ENCODE measurements at places on chromosomes 12 and 14. TPM values are rescaled to one million over a fixed set of nuclear protein-coding genes. Genes with fewer than 3 reads are reported as not detected.

DNA sequence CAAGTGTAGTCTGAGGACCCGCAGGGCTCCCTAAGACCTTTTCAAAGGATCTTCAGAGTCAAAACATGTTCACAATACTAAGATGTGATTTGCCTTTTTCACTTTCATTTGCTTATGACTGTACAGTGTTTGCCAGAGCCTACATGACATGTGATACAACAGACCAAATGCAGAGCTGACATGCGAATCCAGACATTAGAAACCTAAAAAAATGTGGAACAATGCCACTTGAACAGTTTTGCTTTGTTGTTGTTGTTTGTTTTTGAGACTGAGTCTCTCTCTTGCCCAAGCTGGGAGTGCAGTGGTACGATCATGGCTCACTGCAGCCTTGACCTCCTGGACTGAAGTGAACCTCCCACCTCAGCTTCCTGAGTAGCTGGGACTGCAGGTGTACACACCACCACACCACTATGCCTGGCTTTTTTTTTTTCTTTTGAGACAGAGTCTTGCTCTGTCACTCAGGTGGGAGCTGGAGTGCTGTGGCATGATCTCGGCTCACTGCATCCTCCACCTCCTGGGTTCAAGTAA lies 5.3 kb upstream of the RAB35 start:
- no peak for DNase-seq
- no peak overlapping the region for H3K4me3 ChIP-seq
- no peaks in the 10 kb centered on the region for H3K27me3 ChIP-seq
- H3K4me1 ChIP-seq: peaks cover 63% of the 10 kb centered on the region
- H3K27ac ChIP-seq: peak overlapping the region; percentile 18

RDH5 gene
- total RNA-seq: 10.3 TPM

SLC39A2 gene
- 0.38 TPM for total RNA-seq

- peaks cover 54% of the 10 kb centered on the region for H3K4me1 ChIP-seq
- no peak overlapping the region for H3K27ac ChIP-seq
- no peak overlapping the region for H3K4me3 ChIP-seq
- no peaks in the 10 kb centered on the region for H3K27me3 ChIP-seq
These were observed 170.7 kb downstream of the FOXN3 start for GRCh38 chr14:89246290-89246689.

DNA sequence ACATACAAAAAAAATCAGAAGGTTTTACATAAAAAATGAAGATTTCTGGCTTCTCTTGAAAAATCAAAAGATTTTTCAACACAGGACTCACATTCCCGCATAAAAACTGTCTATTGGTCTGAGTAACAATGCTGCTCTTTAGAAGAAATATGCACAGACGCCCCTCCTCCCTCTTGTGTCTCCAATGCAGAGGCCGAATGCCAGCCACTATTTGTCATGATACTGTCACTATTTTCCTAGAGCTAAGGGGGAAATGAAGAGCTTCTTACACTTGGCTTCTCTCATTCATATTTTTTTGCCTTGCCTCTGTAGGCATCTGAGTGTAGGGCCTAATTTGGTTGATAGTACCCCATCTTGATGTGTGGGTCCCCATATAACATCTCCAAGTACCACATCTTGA lies 98.0 kb downstream of the BBS10 start:
- no peak overlapping the region for H3K27ac ChIP-seq
- H3K27me3 ChIP-seq: peaks cover 4% of the 10 kb centered on the region
- no peak overlapping the region for H3K4me3 ChIP-seq
- no peaks in the 10 kb centered on the region for H3K4me1 ChIP-seq
- DNase-seq: no peak

GRCh38 chr12:20423557-20423956 lies 55.2 kb downstream of the PDE3A start:
- H3K27ac ChIP-seq: no peak overlapping the region
- no peaks in the 10 kb centered on the region for H3K27me3 ChIP-seq
- H3K36me3 ChIP-seq: no peaks in the 10 kb centered on the region
- no peak overlapping the region for H3K4me3 ChIP-seq
- DNase-seq: no peak
- H3K4me1 ChIP-seq: no peaks in the 10 kb centered on the region

GRCh38 chr12:43493261-43493797 lies 58.7 kb downstream of the ADAMTS20 start:
- H3K4me3 ChIP-seq: no peak overlapping the region
- no peaks in the 10 kb centered on the region for H3K4me1 ChIP-seq
- DNase-seq: no peak
- no peak overlapping the region for H3K27ac ChIP-seq
- no peaks in the 10 kb centered on the region for H3K27me3 ChIP-seq

GRCh38 chr12:106126441-106127337 lies 12.1 kb downstream of the NUAK1 start:
- no peak for DNase-seq
- no peaks in the 10 kb centered on the region for H3K4me1 ChIP-seq
- H3K36me3 ChIP-seq: no peaks in the 10 kb centered on the region
- H3K27me3 ChIP-seq: peaks cover 27% of the 10 kb centered on the region
- H3K4me3 ChIP-seq: no peak overlapping the region

DNA sequence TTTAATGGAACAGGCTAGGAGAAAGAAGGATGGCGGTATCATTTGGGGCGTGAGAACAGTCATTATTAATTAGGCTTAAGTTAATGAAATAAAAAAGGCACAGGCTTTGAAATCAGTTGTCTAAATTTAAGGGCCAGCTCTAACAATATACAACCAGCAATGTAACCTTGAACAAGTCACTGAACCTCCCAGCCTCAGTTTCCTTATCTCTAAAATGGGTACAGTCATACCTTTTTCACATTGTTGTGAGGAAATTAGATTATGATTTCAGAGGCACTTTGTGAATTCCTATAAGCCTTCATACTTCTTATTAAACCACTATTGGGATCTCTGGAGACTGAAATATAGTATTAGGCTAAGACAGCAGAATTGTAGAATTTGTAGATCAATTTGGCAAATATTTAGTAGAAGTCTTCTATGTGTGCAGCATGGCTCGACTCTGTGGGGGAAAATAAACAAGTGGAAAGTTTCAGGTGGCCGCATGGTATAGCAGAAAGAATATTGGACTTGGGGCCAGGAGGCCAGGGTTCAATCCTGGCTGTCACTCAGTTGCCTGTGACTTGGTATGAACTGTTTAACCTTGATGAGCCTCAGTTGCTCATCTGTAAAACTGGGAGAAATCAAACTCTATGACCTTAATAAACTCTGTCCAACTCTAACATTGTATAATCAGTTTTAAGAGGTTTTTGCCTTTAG lies 117.7 kb downstream of the ETV6 start:
- H3K27me3 ChIP-seq: no peaks in the 10 kb centered on the region
- peak overlapping the region; percentile 77 for H3K4me3 ChIP-seq
- no peak for DNase-seq
- H3K36me3 ChIP-seq: peaks cover 21% of the 10 kb centered on the region
- peak overlapping the region; percentile 93 for H3K27ac ChIP-seq

DNA sequence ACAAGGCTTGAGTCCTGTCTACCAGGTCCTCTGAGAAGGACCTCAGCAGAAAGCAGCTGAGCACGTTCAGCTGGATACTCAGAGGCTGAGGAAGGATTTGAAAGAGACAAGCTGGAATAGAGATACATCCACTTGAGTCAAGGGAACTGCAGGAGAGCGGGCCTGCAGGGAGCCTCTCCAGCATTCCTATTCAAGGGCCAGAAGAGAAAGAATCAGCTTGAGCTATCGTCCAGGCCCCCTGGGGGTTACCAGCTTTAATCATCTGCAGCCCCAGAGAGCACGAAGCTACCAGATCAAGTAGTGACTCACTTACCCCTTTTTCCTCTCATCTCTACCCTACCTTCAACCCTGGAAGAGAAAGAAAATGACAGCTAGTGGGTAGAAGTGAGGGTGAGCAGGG lies 80.9 kb downstream of the NDUFA12 start:
- no peaks in the 10 kb centered on the region for H3K27me3 ChIP-seq
- no peak overlapping the region for H3K4me3 ChIP-seq
- peaks cover 10% of the 10 kb centered on the region for H3K4me1 ChIP-seq
- H3K36me3 ChIP-seq: no peaks in the 10 kb centered on the region
- DNase-seq: no peak
- no peak overlapping the region for H3K27ac ChIP-seq

- DNase-seq: no peak
- no peaks in the 10 kb centered on the region for H3K4me1 ChIP-seq
- no peak overlapping the region for H3K27ac ChIP-seq
- no peaks in the 10 kb centered on the region for H3K36me3 ChIP-seq
These were observed 35.0 kb downstream of the TMTC2 start for GRCh38 chr12:82721726-82722125.

DIO2 gene
- total RNA-seq: not detected

SP1 gene
- total RNA-seq: 99.2 TPM

GRCh38 chr12:46217541-46218321 lies 51.1 kb downstream of the SLC38A1 start:
- no peak for DNase-seq
- H3K27me3 ChIP-seq: no peaks in the 10 kb centered on the region
- peaks cover 81% of the 10 kb centered on the region for H3K36me3 ChIP-seq
- peaks cover 97% of the 10 kb centered on the region for H3K4me1 ChIP-seq

DNA sequence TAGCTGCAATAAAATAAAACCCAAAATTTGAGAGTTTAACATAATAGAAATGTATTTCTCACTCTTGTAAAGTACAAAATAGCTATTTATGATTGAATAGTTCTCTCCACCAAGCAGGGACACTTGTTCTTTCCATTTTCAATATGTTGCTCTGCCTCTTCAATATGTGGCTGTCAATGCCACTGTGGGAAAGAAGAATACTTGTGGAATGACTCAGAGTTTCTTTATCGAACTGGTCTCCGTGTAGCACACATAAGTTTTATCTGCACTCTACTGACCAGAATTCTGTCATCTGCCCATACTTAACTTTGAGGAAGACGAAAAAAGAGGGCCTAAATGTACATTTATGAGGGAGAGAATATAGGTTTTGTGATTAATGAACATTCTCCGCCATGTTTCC lies 256.9 kb downstream of the ATXN7L3B start:
- DNase-seq: no peak
- H3K27ac ChIP-seq: no peak overlapping the region
- no peaks in the 10 kb centered on the region for H3K27me3 ChIP-seq
- H3K4me3 ChIP-seq: no peak overlapping the region
- H3K4me1 ChIP-seq: no peaks in the 10 kb centered on the region

DNA sequence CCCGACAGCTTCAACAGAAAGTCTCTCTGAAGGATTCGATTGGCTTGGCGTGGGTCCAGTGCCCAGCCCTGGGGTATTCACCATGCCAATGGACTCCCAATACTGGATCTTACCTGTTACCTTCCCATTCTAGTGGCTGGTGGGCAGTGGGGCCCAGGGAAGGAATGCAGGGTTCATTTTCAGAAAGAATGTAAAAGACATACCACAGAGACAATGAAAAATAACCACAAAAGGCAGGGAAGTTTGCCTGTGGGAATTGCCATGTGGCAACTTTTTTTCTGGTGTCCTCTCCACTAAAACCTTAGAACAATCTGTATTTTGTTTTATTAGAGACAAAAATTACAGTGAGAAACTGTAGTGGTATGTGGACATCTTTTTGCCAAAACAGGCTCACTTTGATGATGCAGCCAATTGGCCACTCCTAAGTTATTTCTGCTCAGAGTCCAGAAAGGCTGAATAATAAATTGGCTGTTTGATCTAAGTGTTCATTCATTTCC lies 55.2 kb downstream of the PTGER2 start:
- no peaks in the 10 kb centered on the region for H3K36me3 ChIP-seq
- H3K27me3 ChIP-seq: peaks cover 3% of the 10 kb centered on the region
- no peak for DNase-seq
- no peaks in the 10 kb centered on the region for H3K4me1 ChIP-seq

FGD4 gene
- total RNA-seq: 1.8 TPM

CRIP2 gene
- 2.9 TPM for total RNA-seq

DNA sequence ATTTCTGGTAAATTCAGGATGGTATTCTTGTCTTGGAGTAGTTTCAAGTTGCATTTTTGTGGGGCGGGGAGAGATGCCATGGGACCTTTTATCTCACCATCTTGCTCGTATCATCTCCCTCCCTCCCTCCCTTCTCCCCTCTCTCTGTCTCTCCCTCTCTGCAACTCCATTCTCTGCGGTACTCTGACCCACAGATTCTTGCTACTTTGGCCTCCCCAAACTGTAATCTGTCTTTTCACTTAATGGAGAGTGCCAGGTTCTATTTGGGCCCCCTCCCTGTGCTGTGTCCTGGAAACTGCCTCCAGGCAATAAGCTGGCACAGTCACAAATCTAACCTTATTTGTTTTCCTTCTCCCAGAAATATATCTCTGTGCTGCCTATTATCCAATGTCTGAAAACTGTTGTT lies 175.2 kb downstream of the PAWR start:
- H3K27me3 ChIP-seq: no peaks in the 10 kb centered on the region
- no peaks in the 10 kb centered on the region for H3K4me1 ChIP-seq
- no peak overlapping the region for H3K27ac ChIP-seq
- no peak overlapping the region for H3K4me3 ChIP-seq
- no peak for DNase-seq

KCNC2 gene
- not detected for total RNA-seq

BIN2 gene
- 22.2 TPM for total RNA-seq

GRCh38 chr12:111761099-111761498 lies 5.6 kb upstream of the ALDH2 start:
- H3K4me1 ChIP-seq: peaks cover 88% of the 10 kb centered on the region
- H3K27ac ChIP-seq: peak overlapping the region; percentile 92
- no peak for DNase-seq
- H3K27me3 ChIP-seq: no peaks in the 10 kb centered on the region

- no peak for DNase-seq
- no peak overlapping the region for H3K27ac ChIP-seq
- H3K36me3 ChIP-seq: peaks cover 7% of the 10 kb centered on the region
- peaks cover 12% of the 10 kb centered on the region for H3K27me3 ChIP-seq
- peaks cover 5% of the 10 kb centered on the region for H3K4me1 ChIP-seq
- H3K4me3 ChIP-seq: no peak overlapping the region
These were observed 25.8 kb upstream of the DICER1 start for GRCh38 chr14:95183082-95183481.

- H3K4me3 ChIP-seq: peak overlapping the region; percentile 44
- no peak overlapping the region for H3K27ac ChIP-seq
- peaks cover 10% of the 10 kb centered on the region for H3K4me1 ChIP-seq
- peaks cover 21% of the 10 kb centered on the region for H3K27me3 ChIP-seq
- DNase-seq: no peak
These were observed 21.8 kb downstream of the FKBP11 start for GRCh38 chr12:48903363-48903981.

GRCh38 chr14:59832653-59833294 lies 37.8 kb downstream of the RTN1 start:
- H3K36me3 ChIP-seq: no peaks in the 10 kb centered on the region
- no peak overlapping the region for H3K4me3 ChIP-seq
- H3K4me1 ChIP-seq: no peaks in the 10 kb centered on the region
- no peak for DNase-seq
- peaks cover 5% of the 10 kb centered on the region for H3K27me3 ChIP-seq
